T-helper 1 cell (primary cell): ENCODE measurements at places on chromosomes 3 and 15.
A peak's percentile ranks its signal among the peaks of the same experiment; 100 is the strongest.

DNA sequence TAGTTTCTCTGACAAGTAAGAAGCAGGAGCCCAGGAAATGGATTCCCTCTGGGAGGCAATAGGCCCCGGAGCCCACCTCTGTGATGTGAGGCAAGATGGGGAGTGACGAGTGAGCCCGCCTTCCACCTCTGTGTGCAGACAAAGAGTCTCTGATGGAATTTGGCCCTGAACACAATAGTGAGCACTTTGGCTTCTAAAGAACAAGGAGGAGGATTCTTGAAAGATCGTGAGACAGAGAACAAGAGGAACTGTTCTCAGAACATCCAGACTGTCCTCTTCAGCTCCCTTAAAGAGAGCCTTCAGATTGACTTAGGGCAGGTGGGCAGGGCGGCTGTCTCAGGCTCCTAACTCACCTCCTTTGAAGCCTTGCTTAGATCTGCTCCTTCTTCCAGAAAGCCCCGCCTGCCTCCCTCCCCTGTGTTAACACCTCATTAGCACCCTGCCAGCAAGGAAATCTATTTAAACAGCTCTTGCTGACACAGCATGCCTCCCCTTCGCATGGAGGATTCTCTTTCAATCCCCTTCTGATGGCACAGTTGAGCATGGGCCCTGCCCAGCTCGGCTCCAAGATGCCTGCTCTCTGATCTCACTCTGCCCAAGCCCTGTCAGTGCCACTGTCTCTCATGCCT, 430.3 kb downstream of the NTRK3 start:
- DNase-seq = no peak

DNA sequence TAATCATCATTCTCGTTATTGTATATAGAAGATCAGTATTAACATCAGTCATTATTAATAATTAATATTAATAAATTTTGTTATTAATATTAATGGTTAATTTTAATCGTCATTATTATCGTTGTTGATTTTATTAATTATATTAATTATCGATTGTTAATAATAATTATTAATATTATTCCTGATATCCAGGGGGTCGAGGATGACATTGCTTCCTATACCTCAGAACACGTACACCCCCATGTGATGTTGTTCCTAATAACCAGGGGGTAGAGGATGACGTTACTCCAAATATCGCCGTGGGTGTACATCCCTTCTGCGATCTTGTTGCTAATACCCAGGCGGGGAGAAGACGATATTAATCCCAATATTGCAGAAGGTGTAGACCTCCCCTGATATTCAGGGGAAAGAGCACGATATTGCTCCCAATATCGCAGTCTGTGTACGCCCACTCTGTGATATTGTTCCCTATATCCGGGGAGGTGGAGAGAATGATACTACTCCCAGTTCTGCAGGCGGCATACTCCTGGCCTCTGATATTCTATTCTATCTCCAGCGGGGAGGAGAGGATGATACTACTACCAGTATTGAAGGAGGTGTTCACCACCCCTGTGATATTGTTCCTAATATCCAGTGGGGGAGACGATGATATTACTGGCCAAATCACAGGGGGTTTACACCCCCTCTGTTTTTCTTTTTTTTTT, 22.3 kb upstream of the BMF start:
- no peak for DNase-seq

GRCh38 chr3:27089645-27090044, 279.5 kb downstream of the NEK10 start:
- no peak for DNase-seq

DNA sequence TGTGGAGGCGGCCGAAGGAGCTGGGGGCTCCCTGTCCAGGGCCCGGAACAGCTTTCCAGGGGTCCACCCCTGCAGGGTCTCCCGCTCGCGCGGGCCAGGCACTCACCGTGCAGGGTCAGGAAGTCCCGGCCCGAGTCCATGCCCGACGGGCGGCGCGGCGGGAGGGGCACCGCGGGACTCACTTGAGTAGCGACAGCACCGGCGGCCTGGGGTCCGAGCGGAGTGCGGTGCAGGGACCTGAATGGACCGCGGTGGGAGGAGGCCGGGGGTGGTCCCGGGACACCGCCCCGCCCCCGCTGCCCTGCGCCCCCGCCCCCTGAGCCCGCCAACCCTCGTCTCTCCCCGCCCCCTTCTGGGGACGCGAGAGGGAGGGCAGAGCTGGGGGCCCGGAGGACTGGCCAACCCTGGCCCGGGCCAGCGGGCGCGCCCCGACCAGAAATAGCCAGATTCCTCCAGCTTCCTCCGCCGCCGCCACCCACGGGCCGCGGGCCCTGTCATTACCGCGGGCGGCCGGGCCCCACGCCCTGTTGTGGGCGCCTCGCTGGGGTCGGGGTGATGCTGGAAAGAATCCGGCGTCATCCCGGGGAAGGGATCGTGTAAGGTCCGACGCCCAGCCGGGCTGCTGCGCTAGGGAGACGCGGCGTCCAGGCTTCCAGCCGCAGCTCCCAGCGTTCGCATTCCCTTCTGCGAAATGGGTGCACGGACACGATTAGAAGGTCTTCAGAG, at the start of gene PLCD1:
Gene PLCD1 (minus strand): TSS at position 243 of the 726 bp plus-strand sequence. CDS start 103 bp downstream, at position 140.
- peak; percentile 56 for DNase-seq

DNA sequence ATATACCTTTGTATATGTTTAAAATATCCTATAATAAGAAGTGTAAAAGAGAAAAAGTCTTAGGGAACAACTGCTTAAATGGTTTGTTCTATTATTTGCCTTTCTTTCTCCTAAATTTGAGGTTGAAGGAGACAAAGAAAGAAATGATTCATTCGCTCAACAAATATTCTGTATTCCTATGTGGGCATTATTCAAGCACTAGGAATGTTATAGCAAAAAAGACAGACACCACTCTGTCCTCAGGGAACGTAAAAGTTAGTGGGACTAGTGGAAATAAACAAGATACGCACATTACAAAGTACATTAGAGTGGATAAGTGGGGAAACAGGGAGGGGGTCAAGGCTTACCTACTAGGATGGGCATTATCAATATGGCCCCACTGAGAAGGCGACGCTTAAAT, 332.2 kb downstream of the LPP start:
- no peak for DNase-seq

- no peak for DNase-seq
Measured at GRCh38 chr3:123061856-123062255, 5.0 kb upstream of the PDIA5 start.

DNA sequence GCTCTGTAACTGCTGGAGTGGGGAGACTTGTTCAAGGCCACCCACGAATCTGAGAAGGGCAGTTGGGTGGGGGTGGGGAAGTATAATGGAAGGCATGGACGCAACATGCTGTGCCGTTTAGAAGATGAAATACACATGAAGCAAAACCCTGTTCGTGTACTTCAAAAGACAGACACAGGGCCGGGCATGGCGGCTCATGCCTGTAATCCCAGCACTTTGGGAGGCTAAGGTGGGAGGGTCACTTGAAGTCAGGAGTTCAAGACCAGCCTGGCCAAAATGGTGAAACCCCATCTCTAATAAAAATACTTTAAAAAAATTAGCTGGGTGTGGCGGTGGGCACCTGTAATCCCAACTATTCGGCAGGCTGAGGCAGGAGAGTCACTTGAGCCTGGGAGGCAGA, 36.9 kb upstream of the SFMBT1 start:
- DNase-seq = no peak

DNA sequence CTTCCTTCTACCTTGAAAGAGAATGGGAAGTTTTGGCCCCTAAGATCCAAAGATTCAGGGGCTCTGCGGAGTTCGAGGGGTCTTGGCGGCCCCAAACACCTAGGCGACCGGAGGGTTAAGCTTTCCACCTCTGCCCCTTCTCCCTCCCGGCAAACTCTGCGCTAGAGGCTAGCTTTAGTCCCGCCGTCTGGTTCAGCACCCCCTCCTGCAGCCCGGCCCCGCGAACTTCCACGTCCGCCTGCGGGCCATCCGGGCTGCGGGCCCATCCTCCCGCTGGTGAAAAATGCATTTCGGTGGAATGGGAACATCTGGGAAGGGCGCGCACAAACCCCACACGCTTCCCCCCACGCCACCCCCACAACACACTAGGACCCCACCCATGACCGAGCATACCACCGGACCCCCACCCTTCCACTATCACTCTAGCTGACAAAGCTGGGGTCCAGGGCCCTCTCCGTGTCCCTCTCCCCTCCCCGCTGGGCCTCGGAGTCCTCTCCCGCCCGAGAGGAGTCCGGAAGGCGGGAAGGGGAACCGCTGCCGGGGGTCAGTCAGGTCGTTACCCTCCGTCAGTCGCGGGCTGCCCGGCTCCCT, 1.0 kb downstream of the SHOX2 start:
- DNase-seq = no peak

GRCh38 chr3:195164573-195165264, 106.2 kb downstream of the XXYLT1 start:
- DNase-seq = no peak

- DNase-seq = no peak
Measured at GRCh38 chr3:42826141-42826540, 16.9 kb downstream of the ACKR2 start.

- no peak for DNase-seq
Measured at GRCh38 chr15:34233614-34234013, 8.8 kb downstream of the EMC4 start.

DNA sequence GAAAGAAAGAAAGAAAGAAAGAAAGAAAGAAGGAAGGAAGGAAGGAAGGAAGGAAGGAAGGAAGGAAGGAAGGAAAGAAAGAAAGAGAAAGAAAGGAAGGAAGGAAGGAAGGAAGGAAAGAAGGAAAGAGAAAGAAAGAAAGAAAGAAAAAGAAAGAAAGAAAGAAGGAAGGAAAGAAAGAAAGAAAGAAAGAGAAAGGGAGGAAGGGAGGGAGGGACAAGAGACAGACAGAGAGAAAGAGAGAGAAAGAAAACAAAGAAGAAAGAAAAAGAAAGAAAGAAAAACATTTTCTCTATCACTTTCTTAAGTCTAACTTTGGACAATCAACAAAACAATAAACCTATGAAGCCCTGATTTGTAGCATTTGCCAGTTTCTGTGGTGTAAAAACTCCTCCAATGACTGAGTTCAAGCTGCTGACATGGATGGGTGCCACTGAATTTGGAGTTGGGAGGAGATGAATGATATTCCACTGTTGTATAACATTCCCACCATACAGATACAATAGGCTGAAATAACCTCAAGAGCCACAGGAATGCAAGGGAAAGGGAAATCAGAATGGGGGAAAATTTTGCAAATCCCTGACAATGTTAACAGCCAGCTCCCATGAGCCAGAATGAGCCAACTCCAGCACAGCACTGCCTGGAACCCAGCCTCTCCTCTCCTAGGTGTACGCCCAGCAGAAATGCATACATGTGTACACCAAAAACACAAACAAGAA, 15.0 kb upstream of the RTP3 start:
- no peak for DNase-seq

GRCh38 chr3:123582315-123582714, 2.5 kb downstream of the HACD2 start:
- DNase-seq = no peak

GRCh38 chr3:152176998-152177397, 91.7 kb upstream of the MBNL1 start:
- no peak for DNase-seq

DNA sequence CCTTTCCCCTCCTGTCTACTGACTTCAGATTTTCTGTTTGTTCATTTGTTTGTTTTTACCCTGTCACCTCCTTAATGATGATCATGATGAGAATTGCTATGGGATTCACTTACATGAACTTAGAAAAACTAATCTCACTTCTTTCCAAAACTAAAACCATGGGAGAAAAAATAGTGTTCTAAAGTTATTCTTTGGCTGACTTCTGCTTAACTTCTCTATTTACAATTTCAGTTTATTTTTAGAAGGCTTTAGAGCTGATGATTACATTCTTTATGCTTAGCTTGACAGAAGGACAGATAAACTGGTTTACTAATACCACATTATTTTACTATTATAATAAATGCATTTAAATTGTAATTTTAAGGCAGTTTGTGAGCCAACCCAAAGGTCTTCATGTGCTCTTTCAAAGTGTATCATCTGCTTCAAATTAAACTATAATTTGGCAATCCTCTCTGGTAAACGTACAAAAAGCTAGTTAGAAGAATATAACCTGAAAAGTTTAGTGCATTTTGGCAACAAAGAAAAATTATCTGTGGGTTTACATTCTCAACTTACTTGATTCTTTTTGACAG, 676.8 kb upstream of the UBE2E2 start:
- no peak for DNase-seq

DNA sequence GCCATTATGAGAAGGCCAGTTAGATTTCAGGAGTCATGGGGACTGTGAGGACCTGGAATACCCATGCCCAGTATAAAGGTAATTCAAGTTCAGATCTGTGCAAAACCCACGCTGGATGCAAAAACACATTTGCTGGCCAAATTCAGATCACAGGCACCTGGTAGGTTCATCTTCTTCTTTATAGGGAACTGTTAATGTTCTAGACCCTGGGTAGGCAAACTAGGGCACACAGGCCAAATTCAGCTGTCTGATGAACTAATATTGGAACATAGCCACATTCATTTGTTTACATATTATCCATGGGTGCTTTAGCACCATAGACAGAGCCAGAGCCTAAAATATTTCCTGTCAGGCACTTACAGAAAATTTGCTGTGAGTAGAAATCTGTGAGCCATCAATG, 241.4 kb downstream of the PTPRG start:
- no peak for DNase-seq

GRCh38 chr15:73518876-73519733, 76.1 kb downstream of the REC114 start:
- no peak for DNase-seq

GRCh38 chr3:153590051-153590450, 428.0 kb downstream of the RAP2B start:
- no peak for DNase-seq

DNA sequence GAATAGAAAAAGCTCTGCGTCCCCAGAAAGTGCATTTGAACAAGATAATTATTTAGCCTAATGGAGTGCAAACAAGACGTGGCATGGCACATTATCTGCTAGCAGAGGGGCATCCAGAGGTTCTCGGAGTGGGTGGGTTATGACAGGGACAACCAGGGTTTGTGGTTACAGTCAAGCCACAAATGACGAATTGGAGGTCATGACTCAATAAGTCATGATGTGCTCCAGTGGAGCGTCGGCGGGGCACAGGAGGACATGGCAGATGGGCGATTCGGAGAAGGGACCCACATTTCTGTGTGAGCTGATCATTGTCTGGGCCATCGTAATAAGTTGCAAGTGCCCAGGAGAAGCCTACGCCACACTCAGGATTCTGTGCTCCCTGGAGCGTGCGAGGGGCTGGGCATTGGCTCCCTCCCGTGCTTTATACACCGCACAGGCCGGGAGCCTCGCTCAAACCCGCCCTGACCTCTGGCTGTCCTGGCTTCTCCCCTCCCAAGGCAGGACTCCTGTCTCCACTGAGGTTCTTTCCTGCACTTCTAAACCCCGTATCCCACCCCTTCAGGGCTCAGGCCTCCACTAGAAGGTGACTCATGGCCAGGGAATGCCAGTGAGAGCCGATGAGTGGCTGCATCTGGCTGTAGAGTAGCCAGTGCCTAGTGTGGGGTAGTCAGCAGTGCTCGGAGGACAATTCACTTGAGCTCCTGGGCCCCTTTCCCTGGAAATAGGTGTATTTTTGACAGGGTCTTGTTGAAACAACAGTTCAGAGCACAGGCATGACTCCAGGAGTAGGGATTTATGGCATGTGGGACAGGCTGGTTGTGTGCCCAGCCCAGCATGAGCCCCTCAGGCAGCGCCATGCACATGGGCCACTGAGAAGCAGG, 67.4 kb downstream of the GRIP2 start:
- DNase-seq = no peak

GRCh38 chr3:170367797-170368196, 10.3 kb downstream of the SKIL start:
- DNase-seq = no peak
